ENCODE measurements at places on chromosomes 6 and 20. TPM values are rescaled to one million over a fixed set of nuclear protein-coding genes. Genes with fewer than 3 reads are reported as not detected.

PRND gene
- not detected for total RNA-seq

DPPA5 gene
- total RNA-seq, result not detected

USP49 gene
- total RNA-seq, result 1.6 TPM

C4B gene
- total RNA-seq, result 9.9 TPM

SLC2A10 gene
- 1.0 TPM for total RNA-seq

SAPCD1 gene
- not detected for total RNA-seq

HLA-A gene
- 204 TPM for total RNA-seq

MAP7 gene
- total RNA-seq, result 0.32 TPM

SAMD3 gene
- total RNA-seq, result 0.17 TPM

MCHR2 gene
- not detected for total RNA-seq

ADGRF5 gene
- 18.7 TPM for total RNA-seq

NKX2-4 gene
- not detected for total RNA-seq

PSORS1C2 gene
- not detected for total RNA-seq

SLC22A23 gene
- 13.2 TPM for total RNA-seq

ECT2L gene
- not detected for total RNA-seq

SLCO4A1 gene
- 12.8 TPM for total RNA-seq

SRF gene
- total RNA-seq, result 39.3 TPM

ZBTB46 gene
- total RNA-seq, result 4.5 TPM

MYLK4 gene
- total RNA-seq, result 2.9 TPM

PRSS16 gene
- not detected for total RNA-seq

EEF1A2 gene
- total RNA-seq, result 2,126 TPM

SIRPA gene
- 42.9 TPM for total RNA-seq
